ENCODE measurements at places on chromosomes 5 and 9.

GRCh38 chr9:109518621-109519335 lies 20.7 kb upstream of the PTPN3 start:
- no peak for DNase-seq

DNA sequence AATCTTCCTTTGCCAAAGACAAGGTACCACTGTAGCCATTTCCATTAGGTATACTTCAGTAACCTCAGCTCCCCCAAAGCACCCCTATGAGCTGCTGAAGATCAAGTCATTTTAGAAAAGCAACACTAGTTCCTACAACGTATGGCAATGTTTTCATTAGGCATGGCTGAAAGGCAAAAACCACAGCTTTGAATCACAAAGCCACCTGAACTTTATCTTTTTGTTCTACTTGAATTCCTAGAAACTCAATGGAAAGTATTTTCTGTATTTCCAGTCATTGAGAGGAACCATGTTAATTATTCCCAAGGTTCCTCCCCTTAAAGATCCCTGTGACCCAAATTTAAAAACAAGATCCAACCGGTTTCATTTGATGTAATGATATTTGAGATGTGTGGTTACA lies 152.1 kb downstream of the EFNA5 start:
- DNase-seq = no peak

DNA sequence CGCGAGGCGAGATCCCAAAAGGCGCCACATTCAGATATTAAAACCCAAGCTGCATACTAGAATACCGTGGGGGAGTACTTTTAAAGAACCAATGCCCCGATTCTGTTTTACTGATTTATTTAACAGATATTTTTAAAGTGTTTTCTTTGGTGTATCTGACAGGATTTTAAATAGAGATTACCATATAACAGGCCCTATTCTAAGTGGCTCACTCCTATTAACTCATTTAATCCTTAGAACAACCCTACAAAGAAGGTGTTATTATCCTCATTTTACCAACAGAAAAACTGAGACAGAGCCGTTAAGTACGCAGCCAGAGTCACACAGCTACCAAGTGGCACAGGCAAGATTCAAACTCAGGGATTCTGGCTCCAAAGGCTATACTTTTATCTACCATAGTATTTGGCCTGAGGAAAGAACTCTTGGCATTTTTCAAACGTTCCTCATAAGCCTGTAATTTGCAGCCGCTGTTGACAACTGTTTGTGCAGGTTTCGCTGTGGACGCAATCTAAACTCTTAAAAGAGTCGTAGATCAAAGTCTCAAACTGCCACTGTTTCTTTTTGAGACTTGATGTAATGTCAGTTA lies 550 bp upstream of the TMEM245 start:
- no peak for DNase-seq

- no peak for DNase-seq
Measured at GRCh38 chr9:96026655-96027213, 151.2 kb downstream of the ERCC6L2 start.

DNA sequence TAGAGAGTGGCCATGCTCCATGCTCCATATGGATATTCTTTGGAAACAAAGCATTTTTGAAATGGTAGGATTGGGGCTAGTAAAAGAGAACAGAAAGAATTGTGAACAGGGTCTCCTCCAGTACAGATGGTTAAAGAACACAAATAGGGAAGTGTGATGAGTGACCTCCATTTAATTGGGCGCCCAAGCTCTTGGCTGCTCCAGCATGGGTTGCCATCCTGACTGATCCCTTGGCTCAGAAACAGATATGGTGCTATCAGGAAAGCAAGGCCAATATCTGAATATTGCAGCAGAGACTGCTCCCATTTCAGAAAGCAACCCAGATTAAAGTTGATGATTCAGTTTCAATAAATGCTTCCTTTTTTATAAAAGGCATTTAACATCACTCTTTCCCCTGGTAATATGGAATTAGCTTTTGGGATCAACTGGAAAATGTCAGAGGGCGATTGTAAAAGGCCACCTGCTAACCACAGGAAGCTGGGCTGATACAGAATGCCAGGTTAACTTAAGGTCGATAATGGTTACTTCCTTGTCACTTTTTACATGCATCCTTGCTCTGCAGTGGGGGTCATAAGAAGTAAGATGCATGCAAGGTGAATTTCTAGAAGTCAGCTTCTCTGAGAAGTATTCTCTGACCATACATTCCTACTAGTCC lies 52.9 kb downstream of the TMC1 start:
- DNase-seq = no peak

DNA sequence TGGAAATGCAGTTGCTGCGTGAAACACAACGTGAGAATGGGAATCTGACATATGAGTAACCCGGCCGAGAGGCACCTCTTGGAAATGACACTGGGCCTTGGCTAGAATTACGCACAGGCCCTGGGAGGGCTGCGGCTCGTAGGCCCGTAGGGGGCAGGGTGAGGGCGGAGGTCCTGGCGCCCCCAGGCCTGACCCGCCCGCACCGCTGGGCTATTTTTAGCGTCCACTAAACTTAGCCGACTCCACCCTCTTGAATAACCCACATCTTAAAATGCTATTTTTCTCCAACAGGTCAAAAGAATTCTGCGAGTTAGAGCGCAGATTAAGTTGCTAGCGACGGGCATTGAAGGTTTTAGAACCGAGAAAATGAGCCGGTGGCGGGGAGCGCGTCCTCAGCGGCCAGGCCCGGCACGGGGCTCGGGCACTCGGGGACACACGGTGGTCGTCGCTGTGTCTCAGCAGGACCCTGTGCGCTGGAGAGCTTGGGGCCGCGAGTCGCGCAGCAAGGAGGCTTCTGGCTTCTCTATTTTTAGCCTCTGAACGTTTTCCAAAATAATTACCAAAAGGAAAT lies 168.5 kb downstream of the AUH start:
- DNase-seq = peak; percentile 60

GRCh38 chr9:115992834-115993233 lies 160.8 kb upstream of the PAPPA start:
- no peak for DNase-seq
